NCI-H774 (cell line): ENCODE measurements at places on chromosomes 7 and 10.

DNA sequence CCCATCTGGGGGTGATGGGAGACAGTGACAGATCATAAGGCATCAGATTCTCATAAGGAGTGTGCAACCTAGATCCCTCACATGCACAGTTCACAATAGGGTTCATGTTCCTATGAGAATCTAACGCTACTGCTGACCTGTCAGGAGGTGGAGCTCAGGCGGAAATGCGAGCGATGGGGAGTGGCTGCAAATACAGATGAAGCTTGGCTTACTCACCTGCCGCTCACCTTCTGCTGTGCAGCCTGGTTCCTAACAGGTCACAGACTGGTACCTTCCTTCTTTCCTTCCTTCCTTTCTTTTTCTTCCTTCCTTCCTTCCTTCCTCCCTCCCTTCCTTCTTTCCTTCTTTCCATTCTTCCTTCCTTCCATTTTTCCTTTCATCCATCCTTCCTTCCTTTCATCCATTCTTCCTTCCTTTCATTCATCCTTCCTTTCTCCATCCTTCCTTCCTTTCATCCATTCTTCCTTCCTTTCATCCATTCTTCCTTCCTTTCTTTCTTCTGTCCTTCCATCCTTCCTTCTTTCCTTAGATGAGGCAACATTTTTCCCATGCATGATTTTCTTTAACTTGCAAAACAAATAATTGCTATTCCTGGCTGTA is 370.0 kb upstream of the AUTS2 start:
- no peak for DNase-seq

GRCh38 chr7:66668677-66669076 is 40.0 kb downstream of the KCTD7 start:
- DNase-seq = no peak

DNA sequence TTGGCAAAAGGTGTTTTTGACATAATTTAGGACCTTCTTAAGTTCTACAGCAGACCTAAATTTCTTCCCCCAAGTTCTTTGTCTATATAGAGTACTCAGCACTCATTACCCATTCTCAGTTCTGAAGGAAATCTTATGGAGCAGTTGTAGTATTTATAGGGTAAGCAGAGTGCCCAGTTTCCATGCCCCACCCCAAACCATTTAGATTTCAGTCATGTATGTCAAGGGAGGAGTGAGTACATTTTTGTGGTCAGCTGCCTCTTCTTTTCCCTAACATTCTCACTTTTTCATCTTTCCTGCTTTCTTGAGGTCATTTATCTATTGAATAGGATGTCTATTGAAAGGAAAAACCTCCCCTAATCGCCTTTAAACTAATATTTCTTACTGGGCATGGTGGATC is 83.3 kb downstream of the KAT6B start:
- DNase-seq = no peak

- DNase-seq = no peak
These were observed 82.7 kb downstream of the SMURF1 start for GRCh38 chr7:99061001-99061776.

GRCh38 chr10:98425511-98426352 is 10.8 kb upstream of the PYROXD2 start:
- no peak for DNase-seq

DNA sequence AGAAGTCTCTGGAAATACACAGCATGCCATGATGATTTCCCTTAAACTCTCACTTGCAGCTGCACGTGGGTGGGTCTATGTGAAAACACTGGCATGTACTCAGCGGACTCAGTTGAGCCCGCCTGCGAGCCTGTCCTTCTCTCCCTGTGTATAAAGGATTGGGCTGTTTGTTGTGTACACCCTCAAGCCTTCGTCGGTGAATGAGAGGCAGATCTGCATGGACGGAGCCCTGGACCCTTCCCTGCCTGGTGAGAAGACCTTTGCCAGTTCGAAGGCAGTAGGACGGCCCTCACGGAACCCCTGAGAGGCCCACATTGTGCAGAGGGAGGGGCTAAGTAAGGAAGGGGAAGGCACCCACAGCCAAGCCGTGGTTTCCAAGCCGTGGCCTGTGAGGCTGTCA is 121.2 kb downstream of the WDFY4 start:
- no peak for DNase-seq

- DNase-seq = no peak
These were observed 5.6 kb upstream of the PKD1L1 start for GRCh38 chr7:47953822-47954221.

DNA sequence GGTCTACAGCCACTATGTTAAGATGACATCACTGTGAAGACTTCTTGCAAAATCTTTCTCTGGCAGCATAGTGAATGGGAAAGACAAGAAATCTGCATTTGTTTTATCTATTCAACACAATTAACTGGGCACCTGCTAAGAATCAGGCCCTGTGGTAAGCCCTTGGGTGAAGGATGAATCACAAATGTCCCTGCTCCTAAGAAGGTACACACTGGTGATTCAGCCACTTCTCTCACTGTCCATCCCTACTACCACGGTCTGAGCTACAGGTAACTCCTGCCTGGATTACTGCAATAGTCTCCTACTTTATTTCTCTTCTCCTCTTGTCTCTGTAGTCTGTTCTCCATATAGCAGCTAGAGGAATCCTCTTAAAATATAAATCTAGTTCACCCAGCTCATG is 116.1 kb downstream of the HIBADH start:
- DNase-seq = no peak

GRCh38 chr7:157518514-157519175 is 181.8 kb downstream of the DNAJB6 start:
- no peak for DNase-seq

DNA sequence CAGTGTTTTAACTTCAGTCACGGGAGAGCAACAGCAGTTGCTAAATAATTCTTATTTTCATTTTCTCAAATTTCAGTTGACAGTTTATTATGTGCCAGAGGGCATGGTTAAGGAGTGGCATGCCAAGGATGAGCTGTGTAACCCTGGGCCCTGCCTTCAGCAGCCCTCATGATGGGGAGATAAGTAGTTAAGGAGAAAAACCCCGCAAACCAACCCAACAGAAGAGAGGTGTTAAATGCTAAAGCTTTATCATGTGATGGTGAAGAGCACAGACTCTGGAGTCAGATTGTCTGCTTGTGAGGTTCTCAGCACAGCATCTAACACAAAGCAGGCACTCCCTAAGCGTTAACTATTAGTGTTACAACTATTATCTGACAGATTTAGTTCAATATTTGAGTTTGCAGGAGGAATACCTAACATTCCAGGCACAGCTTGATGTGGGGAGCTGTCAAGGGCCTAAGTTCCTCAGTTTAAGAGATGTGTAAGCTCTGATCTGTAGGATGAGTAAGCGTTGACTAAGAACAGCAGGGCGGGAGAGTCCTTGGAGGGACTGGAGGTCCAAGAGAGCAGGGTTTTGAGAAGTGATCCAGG is 29.6 kb downstream of the STAM start:
- no peak for DNase-seq

DNA sequence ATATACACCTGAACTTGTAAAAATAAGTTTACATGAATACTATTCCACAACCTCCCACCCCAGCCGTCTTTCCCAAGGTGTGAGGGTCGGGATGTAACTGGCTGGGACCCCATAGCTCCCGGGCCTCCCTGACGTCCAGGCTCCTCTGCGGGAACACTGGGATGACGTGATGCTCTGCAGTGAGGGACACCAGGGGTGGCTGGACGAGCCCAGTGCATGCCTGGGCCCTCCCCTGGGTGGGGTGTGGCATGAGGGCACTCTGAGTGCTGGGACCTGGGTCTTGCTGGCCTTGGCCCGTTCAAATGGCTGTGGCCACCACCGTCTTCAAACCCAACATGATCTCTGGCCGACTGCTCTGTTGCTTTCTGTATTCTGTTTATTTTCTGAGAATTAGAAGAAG is 182.4 kb downstream of the DNAJB6 start:
- DNase-seq = no peak

DNA sequence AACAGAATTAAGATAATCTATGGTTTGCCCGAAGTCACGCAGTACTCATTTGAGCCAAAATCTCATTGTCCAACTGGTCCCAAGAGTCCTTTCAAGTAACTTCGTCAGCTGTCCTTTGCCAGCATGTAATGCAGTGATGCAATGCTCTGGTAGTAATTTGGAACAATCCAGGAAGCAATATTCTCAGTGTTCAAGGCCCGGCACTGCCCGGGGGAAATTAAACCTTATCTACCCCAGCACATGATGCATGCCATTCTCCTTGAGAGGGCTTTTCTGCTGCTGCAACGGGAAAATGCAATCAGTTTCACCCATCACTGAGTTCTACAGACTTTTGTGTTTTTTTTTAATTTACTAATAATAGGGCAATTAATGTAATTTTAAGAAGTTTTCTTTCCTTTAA is 77.6 kb upstream of the NME8 start:
- DNase-seq = no peak

GRCh38 chr7:116128139-116128538 is 82.2 kb upstream of the TES start:
- DNase-seq = no peak

DNA sequence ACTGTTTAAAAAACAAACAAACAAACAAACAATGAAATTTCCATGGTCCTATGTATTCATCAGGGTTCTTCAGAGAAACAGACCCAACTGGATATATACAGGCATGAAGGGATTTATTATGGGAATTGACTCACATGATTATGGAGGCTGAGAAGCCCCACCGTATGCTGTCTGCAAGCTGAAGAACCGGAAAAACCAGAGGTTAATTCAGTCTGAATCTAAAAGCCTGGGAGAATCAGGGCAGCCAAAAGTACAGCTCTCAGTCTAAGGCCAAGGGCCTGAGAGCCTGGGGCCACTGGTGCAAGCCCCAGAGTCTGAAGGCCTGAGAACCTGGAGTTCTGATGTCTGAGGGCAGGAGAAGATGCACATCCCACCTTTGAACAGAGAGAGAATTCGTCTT is 163.5 kb downstream of the MDFIC start:
- DNase-seq = no peak

DNA sequence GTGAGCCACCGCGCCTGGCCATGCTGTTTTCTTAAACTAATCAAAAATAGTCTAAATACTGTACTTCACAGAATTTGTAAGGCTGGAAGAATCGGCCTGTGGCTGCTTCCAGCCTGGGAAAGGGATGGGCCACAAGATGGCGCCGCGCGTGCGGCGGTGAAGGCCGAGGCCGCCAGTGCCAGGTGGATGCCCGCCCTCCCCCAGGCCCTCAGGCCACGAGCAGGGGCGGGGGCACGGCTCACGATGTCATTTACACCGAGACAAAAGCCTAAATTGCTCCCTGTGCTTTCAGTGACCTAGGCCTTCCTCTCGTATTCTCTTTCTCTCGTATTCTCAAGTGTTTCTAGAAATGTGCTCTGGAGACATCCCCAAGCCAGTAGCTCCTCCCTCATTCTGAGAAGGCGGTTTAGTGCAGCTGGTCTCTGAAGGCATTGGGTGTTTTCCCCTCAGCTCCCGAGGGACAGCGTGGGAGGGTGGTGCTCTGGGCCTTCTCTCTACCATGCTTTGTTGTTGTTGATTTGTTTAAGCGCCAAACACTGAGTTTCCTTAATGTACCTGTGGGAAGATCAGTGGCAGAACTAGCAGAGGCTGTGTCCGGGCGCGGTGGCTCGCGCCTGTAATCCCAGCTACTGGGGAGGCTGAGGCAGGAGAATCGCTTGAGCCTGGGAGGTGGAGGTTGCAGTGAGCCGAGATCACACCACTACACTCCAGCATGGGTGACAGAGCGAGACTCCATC is 68.4 kb downstream of the CDC123 start:
- DNase-seq = peak; percentile 86

- peak; percentile 68 for DNase-seq
These were observed at the start of the genes EXOSC1 and ZDHHC16 for GRCh38 chr10:97445722-97446639. Gene EXOSC1, minus strand, starts transcription at chr10:97446006. Its CDS starts 21 bp downstream, at chr10:97445985. Gene ZDHHC16, plus strand, starts transcription at chr10:97446175. Its CDS starts 5,501 bp downstream, at chr10:97451676.

GRCh38 chr7:138873220-138873892 is 75.4 kb upstream of the ATP6V0A4 start:
- no peak for DNase-seq

DNA sequence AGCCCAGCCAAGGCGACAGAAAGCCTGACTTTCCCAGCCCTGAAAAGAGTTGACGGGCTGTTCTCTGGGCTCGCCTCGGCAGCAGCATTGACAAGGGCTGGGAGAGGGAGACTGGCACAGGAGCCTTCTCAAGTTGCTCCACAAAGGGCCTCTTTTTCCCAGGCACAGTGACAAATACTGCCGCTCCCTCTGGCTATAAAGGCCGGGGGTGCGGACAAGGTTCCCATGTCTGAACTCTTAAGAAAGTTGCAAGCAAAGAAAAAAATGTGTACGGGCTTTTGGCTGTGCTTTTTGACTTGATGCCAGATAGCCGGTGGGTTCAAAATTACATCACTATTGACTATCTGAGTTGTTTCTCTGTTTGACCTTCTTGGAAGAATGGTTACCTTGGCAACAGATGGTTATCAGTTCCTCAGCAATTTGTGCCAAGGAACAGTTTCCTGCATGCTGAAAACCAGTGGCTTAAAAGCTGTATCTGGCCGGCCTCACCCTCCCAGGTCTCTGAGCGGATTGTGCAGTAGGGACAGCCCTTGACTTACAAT is 115.9 kb upstream of the EEPD1 start:
- DNase-seq = no peak

GRCh38 chr10:26291721-26292480 is 75.3 kb downstream of the GAD2 start:
- no peak for DNase-seq
